M059J (cell line): ENCODE measurements at places on chromosomes 7 and 10.

- no peak for DNase-seq
Measured at GRCh38 chr7:67661-68395, 124.5 kb upstream of the FAM20C start.

- DNase-seq: no peak
Measured at GRCh38 chr10:22992621-22993020, 64.8 kb downstream of the ARMC3 start.

GRCh38 chr7:102268635-102269034 lies 18.0 kb upstream of the SH2B2 start:
- no peak for DNase-seq

DNA sequence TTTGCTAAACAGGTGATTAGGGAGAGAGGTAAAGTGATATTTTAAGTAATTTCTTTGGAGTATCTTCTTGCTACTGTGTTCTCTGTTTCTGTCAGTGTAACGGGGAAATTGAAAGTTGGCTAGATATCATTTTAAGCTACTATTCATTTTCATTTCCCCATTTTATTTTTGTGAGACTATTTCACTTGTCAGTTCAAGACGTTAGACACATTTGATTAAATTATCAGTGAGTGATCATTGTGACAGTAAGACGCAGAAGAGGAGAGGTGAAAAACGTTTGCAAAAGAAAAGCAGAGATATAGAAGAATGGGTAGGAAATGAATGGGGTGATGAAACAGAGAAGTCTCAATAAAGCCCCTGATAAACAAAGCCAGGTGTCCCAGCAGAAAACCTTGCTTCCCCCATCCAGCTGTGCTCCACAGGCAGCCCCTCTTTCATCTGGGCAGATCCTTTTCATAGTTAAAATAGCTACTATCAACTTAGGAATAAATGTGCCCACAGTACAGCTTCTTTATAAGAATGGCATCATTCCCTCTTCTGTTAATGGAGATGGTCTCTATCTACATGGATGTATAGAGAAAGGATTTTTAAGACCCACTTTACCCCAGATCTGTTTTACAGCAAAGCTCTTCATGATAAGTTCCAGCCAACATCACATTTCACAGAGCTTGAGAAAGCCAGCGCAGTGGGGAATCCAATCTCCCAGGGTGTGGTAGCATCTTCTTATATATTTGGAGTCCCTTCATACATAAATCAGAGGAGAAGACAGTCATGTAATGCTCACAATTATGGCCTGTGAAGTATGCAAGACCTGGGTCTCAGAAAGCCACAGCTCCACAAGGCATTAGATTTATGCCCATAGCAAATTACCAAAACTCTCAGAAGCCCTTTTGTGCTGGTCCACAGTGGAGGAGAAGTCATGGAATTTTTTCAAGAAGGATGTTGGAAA lies 138.1 kb upstream of the ITGB1 start:
- DNase-seq: no peak

DNA sequence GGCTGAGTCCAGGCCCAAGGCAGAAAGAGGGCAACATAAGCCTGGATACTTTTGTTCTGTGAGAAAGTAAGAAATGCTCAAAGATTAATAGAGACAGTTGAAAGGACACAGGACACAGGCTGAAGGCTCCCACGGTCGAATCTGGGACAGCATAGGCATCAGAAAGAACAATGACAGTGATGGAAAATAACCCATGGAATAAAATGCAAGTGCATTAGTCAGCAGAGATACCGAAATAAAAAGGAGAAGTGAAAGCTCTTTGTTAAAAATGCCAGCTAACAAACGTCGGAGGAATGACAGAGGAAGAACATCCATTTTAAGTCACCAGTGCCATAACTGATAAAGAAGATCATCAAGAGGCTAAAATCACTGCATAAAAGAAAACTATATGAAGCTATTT lies 19.6 kb upstream of the AGAP5 start:
- DNase-seq: no peak

DNA sequence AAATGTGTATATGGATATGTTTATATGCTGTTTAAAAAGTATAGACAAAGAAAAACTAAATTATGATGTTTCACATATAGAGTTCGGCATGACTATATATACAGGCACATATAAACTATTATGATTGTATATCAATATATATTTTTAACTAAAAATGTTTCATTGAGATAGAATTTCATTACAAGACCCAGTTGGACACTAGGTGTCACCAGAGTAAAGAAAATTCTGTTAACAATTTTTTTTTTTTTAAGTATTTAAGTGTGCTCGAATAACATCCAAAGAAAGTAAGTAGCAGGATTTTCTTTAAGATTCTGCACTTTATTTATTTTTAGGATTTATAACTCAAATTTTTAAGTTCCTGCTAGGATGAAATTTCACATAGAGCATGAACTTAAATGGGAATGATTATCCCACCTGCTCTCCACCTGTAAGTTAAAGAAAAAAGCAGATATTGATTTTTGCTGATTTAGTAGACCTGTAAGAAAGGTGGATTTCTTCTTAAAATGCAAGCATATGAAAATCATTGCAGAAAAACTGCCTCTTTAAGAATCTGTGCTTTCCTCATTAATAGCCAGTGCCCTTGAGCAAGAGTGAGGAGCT lies 961.5 kb downstream of the PCDH15 start:
- DNase-seq: peak; percentile 9

DNA sequence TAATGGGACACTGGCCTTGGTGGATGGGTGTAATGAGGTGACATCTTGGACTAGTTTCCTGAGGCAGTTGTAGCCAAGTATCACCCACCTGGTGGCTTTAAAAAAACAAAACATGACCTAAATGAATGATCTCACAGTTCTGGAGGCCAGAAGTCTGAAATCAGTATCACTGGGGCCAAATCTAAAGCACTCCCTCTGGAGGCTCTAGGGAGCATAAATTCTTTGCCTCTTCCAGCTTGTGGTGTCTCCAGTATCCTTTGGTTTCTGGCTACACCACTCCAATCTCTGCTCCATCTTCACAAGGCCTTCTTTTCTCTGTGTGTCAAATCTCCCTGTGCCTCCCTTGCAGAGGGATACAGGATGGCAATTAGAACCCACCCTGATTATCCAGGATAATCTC lies 342.9 kb downstream of the CALN1 start:
- DNase-seq: peak; percentile 9

GRCh38 chr10:95176101-95176500 lies 17.9 kb upstream of the ACSM6 start:
- no peak for DNase-seq

GRCh38 chr7:39950473-39951225 lies 593 bp downstream of the CDK13 start:
- no peak for DNase-seq

DNA sequence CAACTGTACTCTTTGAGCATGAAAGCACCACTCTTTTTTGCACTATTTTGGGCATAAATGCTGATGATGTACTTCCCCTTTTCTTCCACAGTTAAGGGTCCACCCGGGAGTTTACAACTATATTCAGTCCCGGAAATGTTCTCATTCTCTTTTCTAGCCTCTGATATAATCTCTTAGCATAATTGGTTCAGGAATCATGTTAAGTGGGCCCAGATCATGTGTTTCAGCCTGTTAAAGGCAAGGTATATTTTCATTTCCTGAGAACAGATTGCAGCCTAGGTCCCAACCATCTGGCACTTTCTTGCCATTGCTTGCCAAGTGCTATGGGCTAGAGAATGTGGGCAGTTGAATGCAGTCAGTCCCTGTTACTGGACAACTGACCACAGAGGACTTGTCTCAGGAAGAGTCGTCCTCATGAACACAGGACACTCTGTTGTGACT lies 111.4 kb upstream of the GLCCI1 start:
- no peak for DNase-seq

GRCh38 chr10:59814878-59815277 lies 61.6 kb upstream of the MRLN start:
- DNase-seq: no peak

GRCh38 chr7:155883491-155884224 lies 71.4 kb upstream of the SHH start:
- no peak for DNase-seq

- no peak for DNase-seq
Measured at GRCh38 chr7:7970237-7970530, 1.6 kb downstream of the GLCCI1 start.

- DNase-seq: no peak
Measured at GRCh38 chr7:15752377-15752776, 65.9 kb upstream of the MEOX2 start.

DNA sequence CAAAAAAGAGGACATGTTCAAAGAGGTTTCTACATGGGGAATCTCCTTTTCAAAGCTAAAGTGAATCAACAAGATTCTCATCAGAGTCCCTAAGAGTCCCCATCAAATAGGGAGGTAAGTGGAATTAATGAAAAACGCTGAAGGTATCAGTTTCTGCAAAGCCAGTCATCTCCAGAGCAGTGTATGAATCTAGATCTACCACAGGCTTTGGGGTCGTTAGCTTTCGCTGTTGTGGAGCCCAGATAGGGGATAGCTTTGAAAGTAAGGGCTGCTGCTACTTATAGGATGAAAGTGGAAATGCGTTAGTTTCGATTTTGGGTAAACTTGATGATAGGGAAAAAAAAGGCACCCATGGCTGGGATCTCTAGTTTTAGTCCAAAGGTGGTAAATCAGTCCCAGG lies 748.4 kb downstream of the LRMDA start:
- DNase-seq: no peak

- DNase-seq: no peak
Measured at GRCh38 chr10:104317726-104318299, 20.5 kb downstream of the ITPRIP start.

- no peak for DNase-seq
Measured at GRCh38 chr7:101226721-101227120, 8.8 kb downstream of the ZNHIT1 start.

GRCh38 chr7:15845461-15845860 lies 159.0 kb upstream of the MEOX2 start:
- DNase-seq: no peak

DNA sequence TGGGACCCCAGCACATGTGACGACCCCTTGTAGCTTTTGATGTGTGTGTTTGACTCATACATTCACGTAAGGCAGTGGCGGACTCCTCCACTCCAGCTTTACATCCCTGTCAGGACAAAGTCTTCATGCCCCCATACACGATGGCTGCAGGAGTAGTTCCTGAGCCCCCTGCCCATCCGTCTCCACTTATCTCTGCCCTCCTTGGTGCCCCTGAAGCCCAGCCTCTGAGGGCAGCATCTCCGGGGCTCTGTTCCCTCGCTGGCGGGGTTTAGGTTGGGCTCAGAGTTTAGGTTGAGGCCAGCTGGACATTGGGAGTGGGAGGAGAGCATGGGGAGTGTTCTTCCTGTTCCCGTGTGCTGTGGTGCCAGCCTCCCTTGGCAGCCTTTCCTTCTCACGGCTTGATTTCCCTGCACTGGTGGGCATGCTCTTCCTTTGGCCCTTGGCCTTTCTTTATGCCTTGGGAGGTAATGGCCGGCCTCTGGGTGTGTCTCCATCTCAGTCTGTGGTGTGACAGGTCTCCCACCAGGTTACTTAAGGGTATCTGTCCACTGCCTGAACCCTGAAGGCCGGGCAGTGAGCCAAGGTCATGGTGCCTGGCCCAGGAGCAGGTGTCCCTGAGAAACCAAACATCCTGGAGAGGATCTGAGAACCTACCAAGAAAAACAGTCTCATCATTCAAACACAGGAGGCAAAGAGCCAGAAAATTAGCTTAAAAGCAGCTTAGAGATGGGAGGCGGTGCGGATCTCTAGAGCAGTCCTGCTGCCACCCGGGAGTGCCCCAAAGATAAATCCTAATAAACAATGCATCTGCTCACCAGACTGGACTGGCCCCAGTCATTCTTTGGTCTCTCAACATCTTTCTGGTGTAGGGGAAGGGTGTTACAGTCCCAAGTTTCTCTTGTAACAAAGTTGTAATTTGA lies 85.5 kb downstream of the GLRX3 start:
- DNase-seq: no peak

- DNase-seq: no peak
Measured at GRCh38 chr7:137381045-137381444, 37.5 kb upstream of the PTN start.
